ENCODE measurements at places on chromosomes 11 and 22. TPM values are rescaled to one million over a fixed set of nuclear protein-coding genes. Genes with fewer than 3 reads are reported as not detected.

Gene GGTLC3
- not detected for total RNA-seq

Gene NDUFA6
- total RNA-seq: 117 TPM

GRCh38 chr11:134944131-134944530 is 532.1 kb upstream of the B3GAT1 start:
- H3K4me1 ChIP-seq: no peaks in the 10 kb centered on the region
- DNase-seq: no peak
- peaks cover 12% of the 10 kb centered on the region for H3K27me3 ChIP-seq
- no peak overlapping the region for H3K27ac ChIP-seq
- no peak overlapping the region for H3K4me3 ChIP-seq

GRCh38 chr11:39690856-39691255 is 1768.6 kb downstream of the LRRC4C start:
- no peak overlapping the region for H3K27ac ChIP-seq
- no peaks in the 10 kb centered on the region for H3K36me3 ChIP-seq
- no peaks in the 10 kb centered on the region for H3K27me3 ChIP-seq
- no peak for DNase-seq
- no peaks in the 10 kb centered on the region for H3K4me1 ChIP-seq
- H3K4me3 ChIP-seq: no peak overlapping the region

DNA sequence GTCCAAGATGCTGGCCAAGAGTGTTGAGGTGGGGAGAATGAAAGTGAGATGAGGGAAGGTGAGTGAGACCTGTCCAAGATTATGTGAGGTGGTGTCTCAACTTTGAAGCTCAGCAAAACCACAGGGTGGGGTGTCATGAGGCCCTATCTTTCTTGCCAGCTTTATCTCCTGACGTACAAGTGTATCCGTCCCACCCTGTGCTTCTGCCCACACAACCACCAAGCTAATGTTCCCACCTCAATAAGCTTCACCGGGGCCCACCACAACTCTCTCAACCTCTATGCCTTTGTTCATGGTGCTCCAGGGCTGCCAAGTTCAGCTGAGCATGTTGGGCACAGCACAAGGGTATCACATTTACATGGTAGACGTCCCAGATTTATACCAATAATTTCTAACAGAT is 7.1 kb upstream of the TPST2 start:
- peak overlapping the region; percentile 73 for H3K27ac ChIP-seq
- peaks cover 59% of the 10 kb centered on the region for H3K4me1 ChIP-seq
- peaks cover 2% of the 10 kb centered on the region for H3K36me3 ChIP-seq
- H3K27me3 ChIP-seq: no peaks in the 10 kb centered on the region

DNA sequence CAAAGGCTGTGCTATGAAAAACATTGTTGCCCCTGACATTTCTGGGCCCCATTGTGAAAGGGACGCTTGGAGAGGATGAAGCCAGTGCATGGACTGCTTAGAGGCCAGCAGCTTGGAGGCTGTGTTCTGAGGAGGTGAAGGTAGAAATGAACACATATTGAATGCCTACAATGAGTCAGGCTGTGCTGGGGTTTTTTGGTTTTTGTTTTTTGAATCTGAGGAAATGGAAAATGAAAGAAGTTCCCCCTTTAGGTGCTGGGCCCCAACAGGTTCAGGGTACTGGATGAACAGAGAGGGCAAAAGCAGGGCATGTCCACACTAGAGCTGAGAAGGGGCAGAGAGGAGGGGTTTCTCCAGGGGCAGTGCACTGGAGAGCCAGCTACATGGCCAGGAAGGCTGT is 166.1 kb upstream of the API5 start:
- no peak overlapping the region for H3K4me3 ChIP-seq
- peak; percentile 1 for DNase-seq
- no peaks in the 10 kb centered on the region for H3K27me3 ChIP-seq
- H3K4me1 ChIP-seq: no peaks in the 10 kb centered on the region
- H3K27ac ChIP-seq: peak overlapping the region; percentile 40

DNA sequence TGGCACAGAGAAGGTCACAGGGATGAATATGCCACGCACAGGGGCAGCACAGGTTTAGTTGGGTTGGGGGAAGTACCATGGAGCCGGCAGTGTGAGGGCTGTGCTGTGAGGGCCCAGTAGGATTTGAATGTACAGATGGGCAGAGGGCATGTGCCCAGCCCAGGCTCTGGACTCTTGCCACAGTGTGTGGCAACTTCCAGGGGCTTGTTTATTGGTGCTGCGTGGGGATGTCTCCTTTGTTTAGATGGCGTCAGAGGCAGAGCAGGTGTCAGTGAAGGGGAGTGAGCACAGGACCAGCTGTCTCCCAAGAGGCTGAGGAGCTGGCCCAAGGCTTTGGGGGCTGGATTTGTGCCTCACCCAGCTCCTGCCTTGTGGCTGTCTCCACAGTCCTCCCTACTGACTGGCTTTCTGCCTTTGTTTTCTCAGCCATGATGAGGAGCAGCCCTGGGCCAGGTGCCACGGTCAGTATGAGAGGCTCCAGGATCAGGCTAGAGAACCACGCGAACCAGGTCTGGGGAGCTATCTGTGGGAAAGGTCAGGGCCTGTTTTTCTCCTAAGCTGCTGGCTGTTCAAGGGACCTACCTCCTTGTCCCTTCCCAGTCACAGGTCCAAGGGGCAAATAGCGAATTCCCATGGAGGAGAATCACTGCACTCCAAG is 21.9 kb downstream of the SUN2 start:
- no peak overlapping the region for H3K4me3 ChIP-seq
- peaks cover 21% of the 10 kb centered on the region for H3K36me3 ChIP-seq
- H3K4me1 ChIP-seq: peaks cover 48% of the 10 kb centered on the region
- peak overlapping the region; percentile 72 for H3K27ac ChIP-seq
- no peaks in the 10 kb centered on the region for H3K27me3 ChIP-seq

- H3K27me3 ChIP-seq: no peaks in the 10 kb centered on the region
- H3K27ac ChIP-seq: no peak overlapping the region
- no peak for DNase-seq
- no peak overlapping the region for H3K4me3 ChIP-seq
- H3K4me1 ChIP-seq: no peaks in the 10 kb centered on the region
These were observed 14.3 kb downstream of the NPTXR start for GRCh38 chr22:38829485-38829884.

- peaks cover 94% of the 10 kb centered on the region for H3K4me1 ChIP-seq
- H3K27me3 ChIP-seq: no peaks in the 10 kb centered on the region
- H3K4me3 ChIP-seq: no peak overlapping the region
- peak overlapping the region; percentile 39 for H3K27ac ChIP-seq
- no peak for DNase-seq
These were observed 19.9 kb upstream of the TMPRSS13 start for GRCh38 chr11:117949062-117949461.

GRCh38 chr11:7435176-7435575 is 50.1 kb upstream of the OLFML1 start:
- H3K36me3 ChIP-seq: no peaks in the 10 kb centered on the region
- DNase-seq: no peak
- no peak overlapping the region for H3K27ac ChIP-seq
- H3K4me1 ChIP-seq: peaks cover 13% of the 10 kb centered on the region
- H3K27me3 ChIP-seq: no peaks in the 10 kb centered on the region
- H3K4me3 ChIP-seq: no peak overlapping the region

- DNase-seq: no peak
- H3K4me1 ChIP-seq: no peaks in the 10 kb centered on the region
- no peak overlapping the region for H3K27ac ChIP-seq
- peaks cover 15% of the 10 kb centered on the region for H3K27me3 ChIP-seq
These were observed 110.4 kb upstream of the TIMP3 start for GRCh38 chr22:32691101-32691500.

Measured in activated naive CD8-positive, alpha-beta T cell treated with anti-CD3 and anti-CD28 coated beads for 36 hours (primary cell).